Omental fat pad (tissue), 4 donors: ENCODE measurements at places on chromosomes 1 and 21. TPM values are rescaled to one million over a fixed set of nuclear protein-coding genes. Genes with fewer than 3 reads are reported as not detected.

Gene GBP7
- total RNA-seq: not detected

GRCh38 chr21:33993286-33994231 is 78.0 kb upstream of the ATP5PO start:
- DNase-seq: no peak

DNA sequence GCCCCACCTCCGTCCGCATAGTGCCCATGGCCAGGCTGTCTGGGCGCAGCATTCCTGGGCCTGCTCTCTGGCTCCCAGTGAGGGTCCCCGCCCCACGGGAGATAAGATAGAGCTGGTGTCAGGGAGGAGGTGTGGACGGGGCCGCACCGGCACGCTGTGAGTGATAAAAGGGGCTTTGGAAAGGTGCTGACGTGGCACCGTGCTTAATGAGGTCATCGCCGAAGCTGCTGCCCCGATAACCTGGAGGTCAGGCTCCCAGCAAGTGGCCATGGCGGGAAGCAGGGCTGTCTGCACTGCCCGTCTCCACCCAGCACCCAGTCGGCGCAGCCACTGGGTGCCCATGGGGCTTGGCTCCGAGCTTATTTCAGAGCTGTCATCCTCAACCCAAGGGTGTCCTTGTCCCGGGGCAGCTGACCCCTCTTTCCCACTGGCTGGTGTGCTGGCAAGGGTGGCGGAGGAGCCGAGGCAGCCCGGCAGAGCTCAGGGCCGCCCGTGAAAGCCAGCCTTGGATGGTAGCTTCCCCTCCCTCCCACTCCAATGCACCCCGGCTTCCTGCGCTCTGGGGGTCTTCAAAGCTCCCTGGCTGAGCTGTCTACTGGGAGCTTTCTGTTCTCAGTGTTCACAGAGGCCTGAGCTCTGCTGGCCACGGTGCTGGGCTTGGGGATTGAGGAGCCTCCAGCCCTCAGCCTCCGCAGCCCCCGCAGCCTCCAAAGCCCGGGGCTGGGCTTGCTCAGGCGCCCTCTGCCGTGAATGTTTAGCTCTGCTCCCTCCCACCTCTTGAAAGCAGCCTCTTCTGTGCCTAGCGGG is 105.1 kb upstream of the ARHGEF16 start:
- DNase-seq: no peak

DNA sequence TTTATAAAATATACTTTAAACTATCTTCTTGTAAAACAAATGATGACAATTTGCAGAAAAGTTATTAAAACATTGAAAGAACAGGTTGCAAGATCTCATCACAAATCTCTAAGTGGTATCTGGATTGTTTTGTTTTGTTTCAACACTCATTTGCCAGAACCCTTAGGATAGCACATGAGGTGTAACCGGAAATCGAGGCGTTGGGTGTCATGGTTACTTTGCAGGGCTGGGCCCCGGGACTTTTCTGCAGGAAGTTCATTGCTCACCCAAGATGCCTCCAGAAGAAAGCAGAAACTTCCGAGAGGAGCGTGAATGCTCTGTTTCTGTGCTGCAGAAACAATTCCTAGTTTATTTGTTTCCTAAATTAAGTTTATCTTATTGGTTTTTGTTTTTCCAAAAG is 2.5 kb downstream of the DISC1 start:
- DNase-seq: no peak

DNA sequence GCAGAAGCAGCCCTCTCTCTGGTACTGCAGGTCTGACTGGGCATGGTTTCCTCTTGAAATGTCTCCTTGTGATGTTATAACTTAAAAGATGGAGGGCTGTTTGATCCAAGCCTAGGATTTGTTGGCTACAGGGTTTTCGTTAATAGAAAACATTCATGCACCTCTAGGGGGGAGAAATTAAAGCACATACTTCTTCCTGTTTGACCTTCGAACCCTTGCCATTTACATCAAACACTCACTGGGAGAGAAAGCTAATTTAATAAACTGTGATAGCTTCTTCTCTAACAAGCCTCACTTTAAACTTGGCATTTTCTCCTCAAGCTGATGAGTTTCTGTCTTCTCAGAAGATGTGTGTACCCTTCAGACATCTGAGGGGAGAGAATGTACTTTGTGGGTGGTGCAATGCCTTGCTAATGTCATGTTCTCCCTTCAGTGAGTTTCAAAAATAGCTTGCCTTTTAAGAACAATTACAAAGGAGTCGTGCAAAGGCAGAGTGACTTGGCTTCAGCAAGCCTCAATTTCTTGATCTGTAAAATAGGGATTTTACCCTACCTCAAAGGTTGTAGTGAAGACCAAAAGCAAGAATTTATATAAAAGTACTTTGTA is 20.4 kb downstream of the CACHD1 start:
- no peak for DNase-seq

Gene E2F2
- 0.32 TPM for total RNA-seq

- peak; percentile 72 for DNase-seq
Measured at GRCh38 chr1:31593770-31594632, 17.7 kb downstream of the TINAGL1 start.

GRCh38 chr1:100734676-100735075 is 15.1 kb downstream of the VCAM1 start:
- DNase-seq: no peak

Gene ANKRD34A
- 0.56 TPM for total RNA-seq

DNA sequence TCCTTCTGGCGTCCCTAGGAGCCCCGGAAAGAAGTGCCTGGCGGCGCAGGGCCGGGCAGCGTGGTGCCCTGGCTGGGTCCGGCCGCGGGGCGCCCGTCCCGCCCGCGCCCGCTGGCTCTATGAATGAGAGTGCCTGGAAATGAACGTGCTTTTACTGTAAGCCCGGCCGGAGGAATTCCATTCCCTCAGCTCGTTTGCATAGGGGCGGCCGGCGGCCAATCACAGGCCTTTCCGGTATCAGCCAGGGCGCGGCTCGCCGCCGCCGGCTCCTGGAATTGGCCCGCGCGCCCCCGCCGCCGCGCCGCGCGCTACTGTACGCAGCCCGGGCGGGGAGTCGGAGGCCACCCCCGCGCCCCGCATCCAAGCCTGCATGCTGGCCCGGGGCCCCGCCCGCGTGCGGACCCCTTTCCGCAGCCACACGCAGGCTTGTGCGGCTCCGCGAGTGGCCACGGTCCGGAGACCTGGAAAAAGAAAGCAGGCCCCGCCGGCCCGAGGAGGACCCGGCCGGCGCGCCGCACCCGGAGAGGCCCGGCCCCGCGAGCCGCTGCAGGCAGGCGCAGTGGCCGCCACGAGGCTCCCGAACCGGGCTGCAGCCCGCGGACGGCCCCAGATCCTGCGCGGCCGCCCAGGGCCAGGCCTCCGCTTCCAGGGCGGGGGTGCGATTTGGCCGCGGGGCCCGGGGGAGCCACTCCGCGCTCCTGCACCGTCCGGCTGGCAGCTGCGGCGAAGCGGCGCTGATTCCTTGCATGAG is 160.4 kb downstream of the RUNX1 start:
- peak; percentile 76 for DNase-seq

GRCh38 chr1:3905953-3906671 is 6.0 kb upstream of the C1orf174 start:
- no peak for DNase-seq

GRCh38 chr1:155107309-155108264 is 20.1 kb upstream of the EFNA1 start:
- no peak for DNase-seq

- DNase-seq: no peak
Measured at GRCh38 chr1:103496014-103496635, 29.4 kb upstream of the RNPC3 start.

DNA sequence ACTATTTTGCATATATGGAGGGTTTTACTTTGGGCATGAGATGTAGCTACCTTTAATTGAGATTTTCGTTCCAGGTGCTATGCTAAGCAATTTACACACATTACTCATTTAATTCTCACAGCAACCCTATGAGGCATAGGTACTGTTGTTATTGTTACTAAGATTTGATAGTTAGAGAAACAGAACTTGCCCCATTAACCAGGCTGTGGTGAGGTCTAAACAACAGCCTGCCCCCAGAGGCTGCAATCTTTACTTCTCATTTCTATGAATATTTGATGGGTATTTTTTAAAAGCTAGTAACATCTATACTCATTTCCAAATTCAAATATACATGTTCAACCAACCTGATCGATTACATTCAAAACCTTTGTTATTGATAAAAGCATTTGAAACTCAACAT is 155.6 kb downstream of the GALNT2 start:
- no peak for DNase-seq

DNA sequence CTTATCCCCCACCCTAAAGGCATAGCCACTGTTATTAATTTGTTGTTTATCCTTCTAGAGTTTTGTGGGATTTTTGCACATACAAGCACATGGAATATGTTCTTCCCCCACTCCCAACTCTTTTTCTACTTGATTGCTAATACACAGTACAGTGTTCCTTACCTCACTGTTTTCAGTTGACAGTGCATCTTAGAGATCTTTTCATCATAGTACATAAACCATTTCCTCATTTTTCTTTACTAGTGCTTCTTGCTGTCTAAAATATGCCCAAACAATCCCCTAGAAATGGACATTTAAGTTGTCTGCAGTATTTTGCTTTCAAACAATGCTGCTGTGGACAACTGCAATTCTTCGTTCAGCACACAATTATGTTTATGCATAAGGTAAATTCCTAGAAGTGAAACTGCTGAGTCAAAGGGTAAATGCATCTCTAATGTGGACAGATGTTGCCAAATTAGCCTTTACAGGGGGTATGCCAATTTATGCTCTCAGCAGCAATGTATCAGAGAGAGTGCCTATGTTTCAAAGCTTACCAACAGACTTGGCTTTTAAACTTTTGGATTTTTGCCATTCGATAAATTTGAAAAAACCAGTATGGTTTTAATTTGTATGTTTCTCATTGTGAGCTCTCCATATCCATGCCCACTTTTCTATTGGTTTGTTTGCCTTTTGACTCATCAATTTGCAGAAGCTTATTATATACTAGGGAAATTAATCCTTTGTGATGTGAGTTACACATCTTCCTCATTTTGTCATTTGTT is 132.6 kb downstream of the MRPS6 start:
- DNase-seq: no peak

GRCh38 chr1:28956038-28956464 is 41.7 kb downstream of the EPB41 start:
- DNase-seq: no peak

DNA sequence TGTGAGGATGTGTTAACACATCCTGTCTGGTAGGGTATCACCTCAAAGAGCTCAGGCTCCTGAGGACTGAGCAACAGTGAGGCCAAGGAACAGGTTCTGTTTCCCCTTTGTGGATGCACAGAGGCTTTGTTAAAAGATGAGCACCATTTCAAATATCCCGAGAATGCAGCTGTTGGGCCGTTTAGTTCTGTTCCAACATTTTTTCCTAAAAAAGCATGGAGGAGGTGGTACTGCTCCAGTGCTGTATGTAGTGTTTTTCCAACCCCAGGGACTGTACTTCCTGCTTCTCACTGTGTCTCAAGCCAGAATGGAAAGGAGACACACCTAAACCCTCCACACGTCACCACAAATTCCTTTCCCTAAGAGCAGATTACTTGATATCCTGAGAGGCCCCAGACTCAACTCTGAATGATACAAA is 53.8 kb upstream of the BCL10 start:
- no peak for DNase-seq

GRCh38 chr1:28601696-28602095 is 9.6 kb downstream of the RAB42 start:
- DNase-seq: no peak

DNA sequence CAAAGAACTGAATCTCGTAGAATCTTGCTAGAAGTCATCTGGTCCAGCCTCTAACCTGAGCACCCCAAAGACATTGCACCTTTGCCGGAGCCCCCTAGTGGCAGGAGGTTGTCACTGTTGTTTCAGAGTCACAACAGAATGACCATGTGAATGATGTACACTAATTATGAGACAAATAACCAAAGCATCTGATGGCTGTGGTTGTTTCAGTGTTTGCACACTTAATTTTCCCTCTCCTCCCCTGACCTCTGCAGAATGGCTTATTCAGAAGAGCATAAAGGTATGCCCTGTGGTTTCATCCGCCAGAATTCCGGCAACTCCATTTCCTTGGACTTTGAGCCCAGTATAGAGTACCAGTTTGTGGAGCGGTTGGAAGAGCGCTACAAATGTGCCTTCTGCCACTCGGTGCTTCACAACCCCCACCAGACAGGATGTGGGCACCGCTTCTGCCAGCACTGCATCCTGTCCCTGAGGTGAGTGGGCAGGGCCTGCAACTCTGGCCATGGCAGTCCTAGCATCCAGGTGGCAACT is 26.4 kb downstream of the TRAF5 start:
- peak; percentile 36 for DNase-seq

Gene LRRC7
- total RNA-seq: not detected

DNA sequence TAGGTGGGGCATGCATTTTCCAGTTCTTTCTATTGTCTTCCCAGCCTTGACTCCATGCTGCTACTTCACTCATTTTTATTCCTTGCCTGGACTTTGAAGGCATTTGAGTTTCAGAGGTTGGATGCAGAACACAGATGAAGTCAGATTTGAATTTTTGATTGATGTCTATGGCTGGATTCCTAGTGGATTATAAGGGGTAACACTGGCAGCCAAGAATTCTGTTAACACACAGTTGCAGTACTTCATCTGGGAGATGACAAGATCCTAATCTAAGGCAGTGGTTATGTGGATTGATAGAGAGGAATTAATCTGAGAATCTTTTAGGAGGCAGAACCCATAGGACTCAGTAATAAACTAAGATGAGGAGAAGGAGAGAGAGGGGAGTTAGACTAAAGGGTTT is 439.0 kb upstream of the USP24 start:
- DNase-seq: no peak

DNA sequence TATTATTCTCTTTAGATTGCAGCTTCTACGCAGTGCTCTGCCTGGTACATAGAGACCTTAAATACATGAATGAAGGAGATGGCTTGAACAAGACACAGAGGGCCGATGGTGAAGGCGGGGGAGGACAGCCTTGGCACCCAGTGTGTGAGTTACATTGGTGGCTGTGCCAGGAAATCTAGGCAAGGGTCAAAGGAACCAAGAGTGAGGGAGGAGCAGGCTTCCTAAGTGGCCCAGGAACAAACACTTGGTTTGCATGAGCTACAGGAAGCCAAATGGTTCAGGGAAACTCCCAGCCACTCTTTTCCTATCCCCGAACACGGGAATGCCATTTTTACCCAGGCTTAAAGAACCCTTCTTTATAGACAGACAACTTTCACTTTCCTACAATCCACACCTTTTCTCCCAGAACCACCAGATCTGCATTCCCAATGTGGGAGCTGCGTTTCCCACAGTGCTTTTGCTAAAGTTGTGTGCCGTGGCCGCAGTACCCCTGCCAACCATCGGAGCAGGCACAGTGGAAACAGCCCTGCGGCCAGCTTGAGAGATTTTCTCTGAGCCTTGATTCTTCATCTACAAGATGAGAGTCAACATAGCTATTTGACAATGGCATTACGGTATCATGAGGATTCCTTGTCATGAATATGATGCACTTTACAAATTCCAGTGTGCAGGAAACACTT is 3.5 kb upstream of the CLEC20A start:
- no peak for DNase-seq
